CD4-positive, alpha-beta T cell (primary cell): ENCODE measurements at places on chromosomes 1 and 21. TPM values are rescaled to one million over a fixed set of nuclear protein-coding genes. Genes with fewer than 3 reads are reported as not detected.
A peak's percentile ranks its signal among the peaks of the same experiment; 100 is the strongest.

GRCh38 chr21:42113926-42114409 lies 42.9 kb downstream of the UMODL1 start:
- DNase-seq: no peak

- DNase-seq: peak; percentile 55
Observed at GRCh38 chr1:87329526-87330056, 911 bp downstream of the LMO4 start.

DNA sequence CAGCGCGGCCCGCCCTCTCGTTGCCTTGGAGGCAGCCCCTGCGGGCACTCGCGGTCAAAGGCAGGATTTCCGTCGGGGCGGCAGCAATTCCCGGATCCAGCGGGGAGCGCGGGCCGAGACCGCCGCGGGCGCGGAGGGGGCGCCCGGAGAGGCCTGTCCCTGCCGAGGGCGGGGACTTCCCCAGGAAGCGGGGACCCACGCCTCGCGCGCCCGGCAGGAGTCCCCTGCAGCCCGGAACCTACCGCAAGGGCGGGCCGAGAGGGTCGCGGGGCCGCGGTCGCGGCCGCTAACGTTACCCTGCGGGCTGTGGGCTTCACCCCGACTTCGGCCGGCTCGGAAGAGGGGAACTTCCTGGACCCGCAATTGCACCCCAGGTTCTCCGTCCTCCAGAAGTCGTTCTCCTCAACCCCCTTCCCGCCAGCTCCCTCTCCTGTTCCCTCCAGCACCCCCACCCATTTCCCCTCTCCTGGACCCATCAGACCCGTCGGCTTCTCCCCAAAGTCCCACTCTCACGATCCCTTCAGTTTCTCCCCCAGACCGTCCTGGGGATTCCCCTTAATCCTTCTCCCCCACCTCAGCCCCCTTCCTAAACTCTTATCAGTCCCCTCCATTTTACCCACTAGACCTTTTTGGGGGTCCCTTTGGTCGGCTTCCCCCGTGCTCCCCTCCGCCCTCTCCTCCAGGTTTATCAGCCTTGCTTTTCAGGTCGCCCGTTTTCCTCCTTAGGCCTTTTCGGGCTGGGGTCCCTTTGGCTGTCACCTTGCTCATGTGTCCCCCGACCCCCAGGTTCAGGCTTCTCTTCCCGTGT lies 604 bp downstream of the FGR start:
- DNase-seq: no peak

The SPRR2F gene
- not detected for total RNA-seq

- DNase-seq: no peak
Observed at GRCh38 chr1:28811766-28812668, at the start of gene OPRD1. OPRD1 (plus strand) TSS chr1:28812170; CDS start chr1:28812384, 214 bp downstream.

The LCE2C gene
- not detected for total RNA-seq

The NIBAN1 gene
- total RNA-seq: 20.4 TPM
